NCI-H774 (cell line): ENCODE measurements at places on chromosomes 13 and 19.
A peak's percentile ranks its signal among the peaks of the same experiment; 100 is the strongest.

DNA sequence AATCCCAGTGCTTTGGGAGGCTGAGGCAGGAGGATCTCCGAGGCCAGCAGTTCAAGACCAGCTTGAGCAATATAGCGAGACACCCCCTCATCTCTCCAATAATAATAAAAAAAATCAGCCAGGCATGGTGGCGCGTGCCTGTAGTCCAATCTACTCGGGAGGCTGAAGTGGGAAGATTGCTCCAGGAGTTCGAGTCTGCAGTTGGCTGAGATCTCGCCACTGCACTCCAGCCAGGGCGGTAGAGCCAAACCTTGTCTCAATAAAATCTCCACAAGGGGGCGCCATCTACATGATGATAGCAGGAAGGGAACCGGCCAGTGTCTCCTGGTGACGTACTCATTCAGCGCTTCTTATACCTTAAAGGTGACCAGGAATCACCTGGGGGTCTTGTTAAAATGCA is 13.6 kb upstream of the C5AR1 start:
- DNase-seq: peak; percentile 73

- no peak for DNase-seq
Measured at GRCh38 chr13:76153239-76153638, 517.1 kb downstream of the LMO7 start.

DNA sequence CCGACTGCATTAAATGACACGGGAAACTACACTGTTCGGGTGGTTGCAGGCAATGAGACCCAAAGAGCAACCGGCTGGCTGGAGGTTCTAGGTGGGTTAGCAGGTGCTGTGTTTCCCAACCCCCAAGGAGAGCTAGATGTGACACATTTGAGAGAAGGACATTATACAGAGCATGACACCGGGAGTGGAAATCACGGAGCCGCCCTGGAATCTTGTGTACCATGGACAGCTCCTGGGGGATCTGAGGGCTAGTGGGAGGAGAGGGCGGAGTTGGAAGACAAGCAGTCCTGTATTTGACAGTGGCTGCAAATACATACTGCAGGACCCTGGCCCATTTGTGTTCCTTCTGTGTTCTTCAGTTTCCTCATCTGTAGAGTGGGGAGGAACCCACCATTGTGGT is 2.3 kb downstream of the CEACAM18 start:
- DNase-seq: no peak

DNA sequence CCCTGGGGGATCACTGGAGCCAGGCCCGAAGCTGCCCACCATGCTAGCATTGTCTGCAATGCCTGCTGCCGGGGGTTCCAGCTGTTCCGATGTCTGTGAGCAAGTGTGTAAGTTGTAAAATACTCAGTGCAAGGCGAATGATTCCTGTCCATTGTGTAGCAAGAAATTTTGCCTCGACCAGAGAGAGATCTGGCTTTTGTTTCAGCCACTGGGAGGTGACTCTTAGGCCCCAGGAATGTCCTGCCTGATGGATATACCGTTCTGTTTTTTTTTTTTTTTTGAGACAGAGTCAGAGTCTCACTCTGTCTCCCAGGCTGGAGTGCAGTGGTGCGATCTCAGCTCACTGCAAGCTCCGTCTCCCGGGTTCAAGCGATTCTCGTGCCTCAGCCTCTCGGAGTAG is 7.3 kb upstream of the GADD45B start:
- no peak for DNase-seq

GRCh38 chr13:62337109-62337880 is 921.6 kb upstream of the PCDH20 start:
- no peak for DNase-seq

GRCh38 chr13:90798381-90798780 is 549.1 kb upstream of the MIR17HG start:
- no peak for DNase-seq

- no peak for DNase-seq
Measured at GRCh38 chr13:114140906-114141250, 8.5 kb upstream of the RASA3 start.

DNA sequence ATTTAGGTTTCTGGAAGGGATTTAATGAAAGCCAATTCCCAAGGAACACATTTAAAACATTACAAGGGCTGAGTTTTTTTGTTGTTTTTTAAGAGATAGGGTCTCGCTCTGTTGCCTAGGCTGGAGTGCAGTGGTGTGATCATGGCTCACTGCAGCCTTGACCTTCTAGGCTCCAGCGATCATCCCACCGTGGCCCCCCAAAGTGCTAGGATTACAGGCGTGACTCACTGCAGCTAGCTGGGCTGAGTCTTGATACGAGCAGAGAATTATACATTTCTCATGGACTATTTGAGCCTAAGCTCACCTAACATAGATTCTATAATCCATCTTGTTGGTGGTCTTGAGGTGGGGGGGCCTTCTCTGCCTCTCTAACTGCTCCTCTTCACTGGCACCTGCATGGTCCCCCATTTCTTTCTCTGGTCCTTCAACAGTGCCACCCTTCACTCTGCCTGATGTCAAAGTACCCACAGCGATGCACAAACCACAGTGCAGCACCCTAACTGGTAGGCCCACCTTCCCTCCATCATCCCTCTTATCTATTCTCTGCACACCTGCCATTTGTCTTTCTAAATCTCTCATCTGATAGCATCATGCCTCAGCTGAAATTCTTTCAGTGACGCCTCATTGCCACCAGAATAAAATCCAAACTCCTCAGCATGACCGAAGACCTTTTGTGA is 37.4 kb downstream of the DOCK9 start:
- DNase-seq: no peak

GRCh38 chr13:113627136-113627535 is 30.9 kb downstream of the ATP4B start:
- DNase-seq: no peak

DNA sequence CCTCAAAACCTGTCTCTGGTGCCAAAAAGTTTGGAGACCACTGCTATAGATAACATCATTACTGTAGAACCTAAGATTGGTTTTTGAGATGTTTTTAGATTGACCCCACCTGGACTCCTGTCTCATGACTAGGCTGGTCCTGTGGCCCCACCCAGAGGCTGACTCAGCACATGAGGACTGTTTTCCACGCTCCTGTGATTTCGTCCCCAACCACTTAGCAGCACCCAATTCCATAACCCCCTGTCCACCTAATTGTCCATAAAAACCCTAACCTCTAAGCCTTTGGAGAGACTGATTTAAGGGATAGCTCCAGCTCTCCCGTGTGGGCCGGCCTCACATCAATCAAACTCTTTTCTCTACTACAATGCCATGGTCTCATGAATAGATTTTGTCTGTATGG is 25.6 kb upstream of the GAS6 start:
- no peak for DNase-seq

- no peak for DNase-seq
Measured at GRCh38 chr19:46406976-46407375, 6.4 kb downstream of the CCDC8 start.

DNA sequence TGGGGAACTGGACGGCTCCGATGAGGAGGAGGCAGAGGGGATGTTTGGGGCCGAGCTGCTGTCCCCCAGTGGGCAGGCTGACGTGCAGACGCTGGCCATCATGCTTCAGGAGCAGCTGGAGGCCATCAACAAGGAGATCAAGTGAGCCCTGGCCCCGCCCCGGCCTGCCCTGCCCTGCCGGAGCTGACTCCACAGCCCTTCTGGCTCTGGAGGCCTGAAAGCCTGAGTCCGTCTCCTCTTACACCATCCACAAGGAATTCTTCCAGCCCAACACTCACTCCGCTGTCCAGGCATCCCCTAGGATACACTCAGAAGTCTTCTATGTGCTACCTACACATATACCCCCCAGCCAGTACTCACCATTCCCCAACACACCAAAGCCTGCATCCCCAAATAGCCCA is 17.4 kb downstream of the PPFIA3 start:
- DNase-seq: no peak

GRCh38 chr13:35479038-35479492 is 2.6 kb upstream of the MAB21L1 start:
- no peak for DNase-seq

DNA sequence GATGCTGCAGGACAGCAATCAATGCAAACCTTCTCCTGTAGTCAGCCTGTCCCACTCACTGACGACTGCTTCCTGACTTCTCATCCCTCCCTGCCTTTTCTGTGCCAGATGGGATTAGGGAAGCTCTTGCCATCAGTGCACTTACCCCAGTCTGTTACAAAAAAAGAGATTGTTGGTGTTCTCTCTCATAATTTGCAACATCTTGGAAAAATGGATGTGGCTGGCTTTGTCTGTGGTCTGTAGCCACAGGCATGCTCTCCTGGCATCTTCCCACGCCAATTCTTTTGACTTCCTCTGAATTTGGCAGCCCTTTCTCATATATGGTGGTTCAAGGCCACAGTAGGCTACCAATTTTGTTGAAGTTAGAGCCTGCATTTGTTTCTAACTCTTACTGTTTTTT is 11.6 kb upstream of the HTR2A start:
- DNase-seq: no peak

- no peak for DNase-seq
Measured at GRCh38 chr13:58542530-58542929, 911.0 kb downstream of the PCDH17 start.

GRCh38 chr13:99980201-99980823 is 1.3 kb upstream of the ZIC2 start:
- peak; percentile 81 for DNase-seq

GRCh38 chr13:105007166-105007808 is 1528.2 kb downstream of the EFNB2 start:
- no peak for DNase-seq

DNA sequence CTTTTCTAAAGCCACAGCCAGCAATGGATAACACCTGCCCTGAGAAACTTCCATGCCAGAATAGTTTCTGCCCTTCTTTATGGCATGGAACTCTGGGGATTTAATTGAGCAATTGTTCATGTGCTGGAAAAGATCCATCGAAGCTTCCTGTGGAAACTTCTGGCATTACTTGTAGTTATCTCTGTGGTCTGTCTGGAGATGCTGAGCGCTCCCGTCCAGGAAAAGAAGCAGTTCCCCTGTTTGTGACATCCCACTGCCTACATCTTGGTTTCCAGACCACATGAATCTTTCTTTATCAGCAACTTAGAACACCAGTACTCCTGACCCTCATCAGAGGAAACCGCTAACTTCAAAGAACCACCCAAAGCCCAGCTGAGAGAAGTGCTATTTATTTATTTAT is 24.6 kb downstream of the FLT1 start:
- no peak for DNase-seq

DNA sequence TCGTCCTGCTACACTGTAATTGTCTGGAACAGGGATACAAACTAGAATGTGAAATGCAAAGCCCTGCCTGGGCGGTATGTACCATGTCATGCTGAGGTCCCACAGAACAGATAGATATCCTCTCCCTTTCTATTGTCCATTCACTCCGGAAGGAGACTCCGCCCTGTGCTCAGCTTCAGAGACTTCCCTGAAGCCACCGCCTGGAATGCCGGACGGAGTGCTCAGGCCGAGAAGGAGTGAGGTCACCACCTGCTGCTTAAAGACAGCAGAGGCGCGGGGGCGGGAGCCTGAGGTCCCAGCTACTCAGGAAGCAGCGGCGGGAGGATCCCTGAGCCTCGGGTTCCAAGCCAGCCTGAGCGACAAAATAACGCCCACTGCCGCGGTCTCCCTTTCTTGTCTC is 890 bp upstream of the ZNF611 start:
- no peak for DNase-seq

DNA sequence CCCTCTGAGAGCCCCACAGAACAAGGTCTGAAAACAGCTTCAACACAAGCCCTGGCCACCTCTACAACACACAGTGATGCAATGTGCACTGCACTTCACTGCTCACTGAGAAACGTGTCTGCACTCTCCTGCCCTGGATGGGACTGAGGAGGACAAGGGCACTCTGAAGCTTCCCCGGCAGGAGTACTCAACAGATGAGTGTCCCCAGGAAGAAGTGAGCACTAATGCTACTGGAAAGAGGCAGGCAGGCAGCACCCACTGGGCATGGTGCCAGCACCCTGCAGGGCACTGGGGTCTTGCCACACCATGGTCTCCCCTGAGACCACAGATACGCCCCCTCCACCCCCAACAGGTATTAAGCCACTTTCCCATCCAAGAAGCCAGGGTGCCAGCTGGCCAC is 17.7 kb upstream of the SLC35E1 start:
- DNase-seq: no peak

GRCh38 chr19:23287620-23288019 is 37.4 kb upstream of the ZNF724 start:
- DNase-seq: no peak

DNA sequence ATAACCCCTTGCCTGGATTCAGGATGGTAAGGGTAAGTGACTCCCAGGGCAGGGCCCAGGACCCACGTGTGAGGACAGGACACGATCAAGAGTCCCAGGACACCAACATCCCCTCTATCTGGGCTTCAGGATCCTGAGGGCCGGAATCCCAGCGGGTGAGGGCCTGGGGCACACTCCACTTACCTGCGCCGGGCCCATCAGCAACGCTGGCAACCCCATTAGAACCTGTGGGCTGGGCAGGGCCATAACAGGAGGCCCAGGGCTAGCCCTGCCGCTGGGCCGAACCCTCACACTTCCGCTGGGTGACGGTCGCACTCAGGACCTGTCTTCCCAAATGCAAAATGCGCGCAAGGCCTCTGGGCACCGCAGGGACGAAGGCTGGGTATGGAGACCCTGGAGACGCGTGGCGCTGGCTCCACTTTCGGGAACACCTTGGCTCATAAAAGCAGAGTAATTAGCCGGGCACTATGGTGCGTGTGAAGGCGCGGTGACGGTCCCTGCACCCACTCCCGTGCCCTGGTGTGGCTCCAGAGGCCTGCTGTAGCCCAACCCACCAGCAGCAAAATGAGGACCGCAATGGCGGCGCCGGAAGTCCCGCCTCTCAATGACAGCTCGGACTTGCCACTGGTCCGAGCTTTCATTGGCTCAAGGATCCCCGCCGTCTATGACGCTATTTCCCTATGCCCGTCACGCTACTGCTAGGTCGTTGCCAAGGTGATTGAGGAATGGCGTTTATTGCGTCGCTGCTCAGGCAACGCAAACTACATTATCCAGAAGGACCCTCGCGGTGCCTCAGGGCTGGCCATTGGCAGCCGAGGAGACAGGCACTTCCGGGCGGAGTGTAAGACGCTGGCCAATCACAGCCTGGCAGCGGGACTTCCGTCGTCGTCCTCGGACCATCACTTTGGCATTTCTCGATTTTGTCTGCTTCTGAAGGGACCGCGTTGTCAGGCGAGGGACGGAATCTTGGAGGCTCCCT is at the start of gene ZNF132:
Gene ZNF132 (minus strand): TSS at position 578 of the 979 bp plus-strand sequence. CDS start 332 bp downstream, at position 246.
- peak; percentile 88 for DNase-seq

GRCh38 chr19:52028780-52029123 is 573 bp upstream of the ZNF614 start:
- no peak for DNase-seq

GRCh38 chr13:25384758-25385410 is 13.1 kb downstream of the ATP8A2 start:
- no peak for DNase-seq

DNA sequence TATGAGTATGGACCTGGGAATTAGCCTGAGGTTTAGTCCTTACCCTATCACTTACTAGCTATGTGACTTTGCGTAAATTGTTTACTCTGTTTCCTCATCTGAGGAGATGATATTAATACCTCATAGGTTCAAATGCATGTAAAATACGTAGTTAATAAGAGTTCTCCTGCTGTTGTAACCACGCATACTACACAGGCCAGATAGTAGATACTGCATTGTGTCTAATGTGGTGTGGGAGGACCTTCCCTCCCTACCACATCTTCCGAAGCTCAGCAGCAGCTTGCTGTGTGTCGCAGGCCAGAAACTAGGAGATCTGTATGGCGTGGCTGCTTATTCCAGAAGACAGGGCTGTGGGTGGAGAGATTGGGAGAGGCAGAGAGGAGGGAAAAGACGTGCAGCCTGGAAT is 23.0 kb downstream of the GTF2F2 start:
- DNase-seq: no peak
